NCI-H1048 (cell line): ENCODE measurements at places on chromosomes 11 and 22.

GRCh38 chr11:120577624-120578363 lies 66.2 kb downstream of the GRIK4 start:
- no peak for DNase-seq

- no peak for DNase-seq
These were observed 40.5 kb upstream of the NFAM1 start for GRCh38 chr22:42472671-42473070.

GRCh38 chr11:78216021-78216420 lies 27.3 kb downstream of the USP35 start:
- DNase-seq, result no peak

- no peak for DNase-seq
These were observed 15.8 kb upstream of the MRGPRD start for GRCh38 chr11:68996376-68997123.

- peak; percentile 5 for DNase-seq
These were observed 11.8 kb upstream of the SELENOH start for GRCh38 chr11:57729479-57729878.

- no peak for DNase-seq
These were observed 620 bp upstream of the ANO5 start for GRCh38 chr11:22192289-22192641.

DNA sequence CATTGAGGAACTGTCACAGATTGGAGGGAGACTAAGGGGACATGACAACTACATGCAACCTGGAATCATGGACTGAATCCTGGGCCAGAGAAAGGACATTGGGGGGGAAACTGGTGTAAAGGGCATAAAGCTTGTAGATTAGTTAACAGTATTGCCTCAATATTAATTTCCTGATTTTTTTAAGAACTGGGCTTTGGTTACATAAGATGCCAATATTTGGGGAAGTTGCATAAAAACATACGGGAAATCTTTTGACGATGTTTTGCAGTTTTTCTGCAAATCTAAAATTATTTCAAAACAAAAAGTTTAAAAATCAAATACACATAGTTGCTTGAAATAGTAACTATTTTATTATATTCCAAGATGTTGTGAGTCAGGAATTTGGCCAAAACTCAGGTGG lies 2.9 kb upstream of the FOLR3 start:
- DNase-seq, result no peak

DNA sequence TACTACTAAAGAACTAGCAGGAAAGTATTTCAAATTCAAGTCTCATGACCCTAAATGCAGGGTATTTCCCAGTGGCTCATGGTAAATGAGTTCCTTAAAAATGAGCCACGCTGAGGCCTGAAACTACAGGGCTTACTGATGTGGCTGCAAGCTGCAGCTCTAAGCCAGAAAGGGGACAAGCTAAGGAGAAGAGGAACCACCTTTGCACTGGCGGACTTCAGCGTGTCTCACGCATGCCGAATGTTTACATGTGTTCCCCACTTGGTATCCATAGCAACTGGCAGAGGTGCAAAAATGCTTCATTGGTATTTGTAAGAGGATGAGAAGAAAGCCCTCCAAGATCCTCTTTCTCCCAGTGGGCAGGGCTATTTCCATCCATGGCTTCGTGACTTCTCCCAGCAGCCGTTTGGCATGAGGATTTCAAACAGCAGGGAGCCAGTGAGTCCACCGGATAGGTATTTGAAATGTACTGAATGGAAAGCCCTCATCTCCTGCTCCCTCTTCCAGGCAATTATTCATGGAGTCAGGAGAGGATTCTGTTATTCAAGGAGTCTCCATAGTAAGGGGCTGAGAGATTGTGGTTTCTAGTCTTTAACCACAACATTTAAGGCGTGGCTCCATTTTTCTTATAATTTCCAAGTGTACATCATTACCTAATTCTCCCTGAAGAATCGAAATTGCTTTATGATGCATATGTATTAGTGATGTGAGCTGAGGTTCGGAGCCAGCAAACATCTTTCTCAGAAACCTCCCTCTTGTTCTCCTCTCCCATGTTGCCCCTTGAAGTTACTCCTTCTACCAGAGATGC lies 55.3 kb upstream of the CD44 start:
- no peak for DNase-seq

DNA sequence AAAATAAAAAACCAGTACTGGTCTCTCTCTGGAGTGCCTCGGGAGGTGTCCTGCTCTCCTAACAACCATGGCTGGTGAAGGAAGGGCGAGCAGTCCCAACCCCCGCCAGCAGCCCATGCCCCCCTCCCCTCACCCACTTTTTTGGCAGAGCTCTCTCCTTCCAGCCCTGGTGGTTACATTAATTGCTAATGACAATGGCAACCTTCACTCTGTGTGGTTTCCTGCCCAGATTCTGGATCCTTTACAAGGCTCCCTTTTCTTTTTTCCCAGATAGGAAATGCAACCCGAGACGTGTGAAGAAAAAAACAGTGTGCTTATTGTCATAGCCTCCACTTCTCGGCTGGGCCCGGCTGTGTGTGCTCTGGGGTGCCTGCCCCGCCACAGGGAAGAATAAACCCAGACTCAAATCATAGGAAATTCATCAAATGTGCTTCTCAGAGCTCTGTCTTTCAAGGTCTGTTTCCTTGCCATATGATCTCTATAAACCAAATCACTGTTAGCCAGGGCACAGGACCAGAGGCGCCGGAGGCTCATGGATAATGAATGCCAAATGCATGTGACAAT lies 513.0 kb downstream of the SOX6 start:
- DNase-seq, result peak; percentile 12

DNA sequence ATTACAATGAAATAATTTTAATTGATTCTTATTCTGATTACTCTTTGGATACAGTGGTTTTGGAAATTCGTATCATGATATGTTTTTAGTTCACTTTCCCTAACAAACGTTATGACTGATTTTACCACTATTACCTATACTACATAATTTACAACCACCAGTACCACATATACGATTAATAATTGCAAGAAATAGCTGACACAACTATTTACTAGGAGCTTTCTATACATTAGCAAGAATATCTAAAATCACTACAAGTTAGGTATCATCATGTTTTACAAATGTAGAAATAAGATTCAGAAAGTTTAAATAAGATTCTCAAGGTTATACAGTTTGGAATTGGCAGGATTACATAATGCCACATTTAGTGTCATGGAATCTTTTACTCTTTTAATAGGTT lies 1401.1 kb upstream of the RAG2 start:
- DNase-seq, result no peak

- DNase-seq, result no peak
These were observed 25.3 kb downstream of the SLC22A6 start for GRCh38 chr11:62959422-62959980.

GRCh38 chr11:119539583-119539982 lies 116.6 kb upstream of the THY1 start:
- DNase-seq, result no peak

GRCh38 chr11:69078930-69079605 lies 30.3 kb downstream of the TPCN2 start:
- no peak for DNase-seq

DNA sequence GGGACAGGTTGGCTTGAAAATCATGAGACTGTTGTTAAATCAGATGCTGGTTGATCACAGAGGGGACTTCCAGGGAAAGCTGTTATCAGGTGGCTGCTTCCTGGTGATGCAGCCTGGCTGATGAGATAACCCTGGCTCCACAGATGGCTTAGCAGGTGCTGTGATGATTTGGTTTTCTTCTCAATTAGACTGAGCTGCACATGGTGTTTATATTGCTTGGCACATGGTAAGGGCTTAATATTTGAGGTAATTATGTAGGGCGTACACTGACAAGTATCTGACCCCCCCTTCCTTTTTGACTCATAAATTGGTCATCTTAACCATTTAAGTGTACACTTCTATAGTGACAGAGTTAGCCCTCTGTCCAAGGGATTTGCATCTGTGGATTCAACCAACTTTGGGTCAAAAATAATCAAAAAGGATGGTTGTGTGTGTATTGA lies 7.0 kb downstream of the RPS3 start:
- no peak for DNase-seq

GRCh38 chr22:44224166-44224565 lies 43.4 kb downstream of the PARVG start:
- no peak for DNase-seq

DNA sequence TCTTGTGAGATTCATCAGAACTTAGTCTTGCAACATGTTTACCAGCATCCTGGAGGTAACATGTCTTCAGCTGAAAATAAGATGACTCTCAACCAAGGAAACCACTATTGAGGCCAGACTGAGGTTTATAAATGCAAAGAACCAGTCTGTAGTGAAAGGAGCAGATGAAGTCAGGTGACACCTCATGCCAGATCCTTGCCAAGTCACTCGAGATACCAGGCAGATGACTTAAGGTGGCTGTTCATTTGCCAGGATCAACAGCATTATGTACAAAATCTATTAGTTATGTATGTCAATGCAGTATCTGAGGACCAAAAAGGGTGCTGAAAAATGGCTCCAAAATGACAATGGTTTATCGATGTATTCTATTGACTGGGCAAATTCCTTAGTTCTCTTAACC lies 100.0 kb upstream of the SOX6 start:
- DNase-seq, result no peak

DNA sequence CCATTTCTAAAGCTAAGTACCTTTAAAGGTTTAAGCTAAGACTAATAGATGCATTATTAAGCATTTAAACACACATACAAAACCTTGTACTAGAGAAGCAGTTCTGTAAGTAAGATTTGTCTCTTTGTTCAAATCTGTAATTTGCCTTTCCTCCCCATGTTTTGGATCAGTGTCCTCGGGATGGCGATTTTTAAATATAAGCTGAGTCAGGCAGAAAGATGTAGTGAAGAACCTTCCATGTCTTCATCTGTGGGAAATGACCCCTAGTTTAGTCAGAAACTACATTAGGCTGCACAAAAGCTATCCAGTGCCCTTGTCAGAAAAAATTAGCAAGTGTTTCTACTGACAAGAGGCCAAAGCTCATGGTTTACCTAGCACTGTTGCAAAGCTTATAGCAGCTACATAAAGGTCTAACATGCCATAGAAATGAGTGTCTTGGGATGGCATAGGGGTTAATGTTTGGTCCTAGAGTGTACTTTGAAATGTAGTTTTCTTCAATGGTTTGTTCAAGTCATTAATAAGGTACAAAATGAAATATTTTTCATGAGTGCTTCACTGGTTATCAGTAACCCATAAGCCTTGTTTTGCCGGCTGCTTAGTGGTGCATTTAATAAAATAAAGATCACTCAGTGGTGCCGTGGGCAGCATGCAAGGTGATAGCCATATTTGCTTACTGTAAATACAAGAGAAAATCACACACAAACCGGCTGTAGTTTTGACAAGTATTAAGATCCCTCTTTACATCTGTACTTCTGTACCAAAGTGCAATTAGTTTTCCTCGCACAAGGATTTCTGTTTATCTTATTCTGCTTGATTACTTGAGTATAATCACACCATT lies 139.8 kb downstream of the ELP4 start:
- DNase-seq, result no peak

- DNase-seq, result no peak
These were observed 6.6 kb downstream of the NEAT1 start for GRCh38 chr11:65429068-65429681.

DNA sequence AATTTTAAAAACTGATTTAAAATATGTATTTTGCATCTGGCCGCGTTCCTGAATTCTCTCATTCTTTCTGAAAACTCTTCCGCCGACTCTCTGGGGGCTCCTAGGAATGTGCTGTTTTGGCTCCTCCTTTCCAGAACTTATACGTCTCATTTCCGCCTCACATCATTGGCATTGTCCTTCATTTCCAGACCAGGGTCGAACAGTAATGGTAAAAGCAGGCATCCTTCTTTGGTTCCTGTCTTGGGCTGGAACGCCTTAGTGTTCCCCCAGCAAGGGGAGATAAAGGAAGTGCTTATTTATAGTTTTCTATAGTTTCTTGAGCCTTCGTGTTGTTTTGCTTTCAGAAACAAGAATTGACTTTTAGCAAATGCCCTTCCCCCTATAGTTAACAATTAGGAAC lies 10.9 kb upstream of the TNNT3 start:
- DNase-seq, result no peak
